Right lung (tissue), 10 donors: ENCODE measurements at places on chromosomes 12 and 14. TPM values are rescaled to one million over a fixed set of nuclear protein-coding genes. Genes with fewer than 3 reads are reported as not detected.

DNA sequence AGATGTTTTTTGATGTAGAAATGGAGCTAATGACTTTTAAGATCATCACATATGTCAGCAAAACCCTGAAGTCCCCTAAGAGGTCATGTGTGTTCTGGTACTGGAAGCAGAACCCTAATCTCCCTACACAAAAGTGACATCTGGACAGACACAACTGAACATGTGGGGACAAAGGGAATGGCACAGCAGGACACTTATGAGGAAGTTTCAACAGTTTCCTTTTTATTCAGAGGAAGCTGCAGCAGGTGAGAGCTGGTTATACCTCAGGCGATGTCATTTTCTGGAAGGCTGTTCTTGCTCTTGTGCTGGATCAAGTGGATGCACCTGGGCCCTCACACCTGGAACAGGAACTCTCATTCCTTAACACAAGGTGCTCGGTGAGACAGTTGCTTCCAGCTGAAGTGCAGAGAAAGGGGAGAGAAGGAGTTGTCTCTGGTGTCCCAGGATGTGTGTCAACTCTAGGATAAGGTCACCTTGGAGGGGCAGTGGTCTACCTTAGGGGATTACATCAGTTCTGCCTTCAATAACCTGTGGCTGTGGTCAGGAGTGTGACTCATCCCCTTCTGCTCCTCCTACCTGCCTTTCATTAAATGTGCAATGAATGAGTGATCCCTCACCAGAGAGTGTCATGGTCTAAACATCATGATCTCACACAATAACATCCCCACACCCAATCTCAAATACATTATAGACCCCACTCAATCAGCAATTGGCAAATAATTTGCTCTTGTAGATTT is 463.4 kb downstream of the TMEM121 start:
- no peak for DNase-seq

DNA sequence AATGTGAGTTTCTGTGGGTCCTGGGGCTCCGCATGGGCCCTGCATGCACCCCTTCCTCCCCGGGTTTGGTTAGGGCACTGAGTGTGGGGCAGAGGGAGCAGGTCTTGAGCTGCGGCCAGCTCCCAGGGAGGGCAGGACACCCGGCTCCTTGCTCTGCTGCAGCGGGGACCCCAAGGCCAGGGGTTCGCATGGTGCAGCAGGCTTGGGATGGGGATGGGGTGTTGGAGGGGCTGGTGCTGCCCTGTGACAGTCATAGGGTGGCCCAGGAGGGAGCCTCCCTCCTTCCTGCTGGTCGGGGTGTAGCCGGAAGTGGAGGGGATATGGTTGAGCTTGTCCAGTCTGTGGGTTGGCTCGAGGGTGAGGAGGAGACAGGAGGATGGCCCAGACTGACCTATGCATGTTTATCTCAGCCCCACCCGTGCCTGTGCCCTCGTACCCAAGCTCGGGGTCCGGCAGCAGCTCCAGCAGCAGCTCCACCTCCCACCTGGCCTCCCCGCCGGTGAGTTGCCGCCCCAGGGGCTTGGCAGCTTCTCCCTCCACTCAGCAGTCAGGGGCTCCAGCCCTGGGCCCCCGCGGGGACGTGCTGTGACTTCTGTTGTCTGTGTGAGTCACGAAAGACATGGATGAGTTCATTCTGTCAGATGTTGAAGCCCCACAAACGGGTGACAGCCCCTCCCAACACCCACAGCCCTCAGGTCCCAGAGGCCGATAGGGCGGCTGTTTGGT is 16.0 kb downstream of the ULK1 start:
- no peak for DNase-seq

DNA sequence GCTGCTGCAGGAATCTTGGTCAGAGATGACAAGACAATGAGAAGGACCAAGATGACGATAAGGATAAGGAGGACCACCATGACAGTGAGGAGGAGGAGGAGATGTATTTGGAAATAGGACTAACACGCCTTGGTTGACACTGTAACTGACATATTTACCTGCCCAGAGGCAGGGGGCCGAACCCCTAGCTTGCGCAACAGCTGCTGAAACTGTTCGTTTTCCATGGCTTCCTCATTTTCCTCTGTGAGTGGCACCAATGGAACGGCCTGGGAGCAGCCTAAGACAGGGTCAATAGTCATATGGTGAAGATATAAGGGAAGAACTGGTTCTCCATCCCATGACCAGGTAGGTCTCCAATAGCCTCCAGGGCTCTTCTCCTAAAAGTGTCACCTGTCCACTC is 28.8 kb downstream of the TIMELESS start:
- DNase-seq = no peak

DNA sequence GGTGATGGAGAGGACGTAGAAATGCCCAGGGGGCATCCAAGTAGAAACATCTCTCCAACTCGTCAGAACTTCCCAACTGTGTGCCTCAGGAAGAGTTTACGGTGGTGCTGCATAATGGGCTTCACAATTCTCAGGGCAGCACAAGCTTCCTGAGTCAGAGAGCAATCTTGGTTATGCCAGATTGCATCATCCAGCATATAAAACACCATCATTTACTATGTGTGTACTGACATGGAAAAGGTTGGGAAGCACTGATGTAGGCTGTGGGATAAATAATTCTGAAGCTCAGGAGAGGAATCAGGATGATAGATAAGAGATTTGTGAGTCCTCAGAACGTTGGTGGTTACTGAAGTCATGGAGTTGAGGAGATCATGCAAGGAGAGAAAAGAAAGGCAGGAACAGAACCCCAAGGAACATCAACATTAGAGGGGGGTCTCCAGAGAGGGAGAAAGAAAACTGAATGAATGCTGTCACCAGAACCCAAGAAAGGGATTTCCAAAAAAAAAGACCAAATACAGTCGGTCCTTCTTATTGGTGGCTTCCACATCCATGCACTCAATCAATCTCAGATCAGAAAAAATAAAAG is 4.7 kb upstream of the NCKAP5L start:
- no peak for DNase-seq

DNA sequence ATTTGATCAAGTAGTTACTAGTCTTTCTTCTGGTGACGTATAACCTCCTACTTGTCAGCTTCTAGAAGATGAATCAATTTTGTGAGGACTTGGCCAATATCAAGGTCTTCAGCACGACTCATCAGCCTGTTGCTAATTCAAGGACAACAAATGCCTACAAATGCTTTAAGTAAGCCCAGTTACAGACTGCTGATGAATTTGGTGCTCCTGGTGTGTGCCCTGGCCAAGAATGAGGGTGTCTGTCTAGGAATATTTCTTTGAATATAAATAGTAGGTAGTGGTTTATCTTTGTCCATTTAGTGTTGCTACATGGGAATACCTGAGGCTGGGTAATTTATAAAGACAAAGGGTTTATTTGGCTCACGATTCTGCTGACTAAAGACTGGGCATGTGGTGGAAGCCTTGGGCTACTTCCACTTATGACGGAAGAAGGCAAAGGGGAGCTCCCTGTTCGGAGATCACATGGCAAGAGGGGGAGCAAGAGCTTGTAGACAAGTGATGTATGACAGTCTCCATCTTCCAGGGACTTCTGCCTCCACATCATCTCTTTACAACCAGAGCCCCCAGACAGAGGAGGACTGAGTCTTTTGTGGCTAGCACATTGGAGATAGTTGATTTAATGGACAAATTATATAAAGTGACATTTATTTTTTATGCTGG is 180.2 kb downstream of the CRADD start:
- no peak for DNase-seq

DNA sequence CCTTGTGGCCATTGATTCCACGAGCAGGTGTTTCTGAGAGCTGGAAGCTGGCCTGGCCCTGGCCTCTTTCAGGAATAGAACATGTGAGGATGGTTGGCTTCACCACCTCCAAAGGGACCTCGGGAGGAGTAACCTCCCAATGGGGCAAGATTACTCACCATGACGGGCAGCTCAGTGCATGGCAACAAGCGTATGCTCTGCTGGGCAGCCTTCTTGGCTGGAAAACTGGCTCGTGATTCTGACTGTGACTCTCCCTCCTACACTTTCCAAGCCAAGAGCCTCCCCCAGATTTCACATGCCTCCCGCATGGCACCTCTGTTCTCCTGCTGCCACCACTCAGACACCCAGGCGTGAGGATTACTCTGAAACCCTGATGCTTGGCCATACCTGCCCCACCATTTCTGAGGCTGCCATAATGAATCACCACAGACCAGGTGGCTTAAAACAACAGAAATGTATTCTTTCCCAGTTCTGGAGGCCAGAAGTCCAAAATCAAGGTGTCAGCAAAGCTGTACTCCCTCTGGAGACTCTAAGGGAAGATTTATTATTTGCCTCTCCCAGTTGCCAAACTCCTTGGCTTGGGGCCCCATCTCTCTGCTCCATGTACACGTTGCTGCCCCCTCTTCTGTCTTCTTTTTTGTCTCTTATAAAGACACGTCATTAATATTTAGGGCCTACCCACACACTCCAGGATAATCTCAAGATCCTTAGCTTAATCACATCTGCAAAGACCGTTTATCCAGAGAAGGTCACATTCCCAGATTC is 215.9 kb downstream of the CHST11 start:
- DNase-seq = no peak

- no peak for DNase-seq
Measured at GRCh38 chr12:31363831-31364230, 37.9 kb upstream of the SINHCAF start.

- no peak for DNase-seq
Measured at GRCh38 chr14:101120641-101121507, 217.4 kb upstream of the RTL1 start.

DNA sequence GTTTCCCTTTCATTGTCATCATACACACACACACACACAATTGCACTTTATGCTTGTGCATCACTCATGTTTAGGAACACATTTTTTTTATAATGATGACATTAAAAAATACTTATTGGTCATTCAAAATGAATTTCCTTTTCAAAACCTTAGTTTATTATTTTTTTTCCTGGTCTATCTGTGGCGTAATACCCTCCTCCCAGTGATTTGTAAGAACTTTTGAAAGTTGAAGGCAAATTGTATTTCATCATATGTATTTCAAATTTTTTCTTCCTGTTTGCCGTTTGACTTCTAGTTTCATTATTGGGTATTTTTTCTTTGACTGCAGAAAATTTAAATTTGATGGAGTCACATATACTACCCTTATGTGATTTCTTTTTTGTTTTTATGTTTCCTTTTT is 2.5 kb upstream of the LRRK2 start:
- no peak for DNase-seq

- no peak for DNase-seq
Measured at GRCh38 chr12:132348176-132348575, 18.8 kb upstream of the GALNT9 start.

DNA sequence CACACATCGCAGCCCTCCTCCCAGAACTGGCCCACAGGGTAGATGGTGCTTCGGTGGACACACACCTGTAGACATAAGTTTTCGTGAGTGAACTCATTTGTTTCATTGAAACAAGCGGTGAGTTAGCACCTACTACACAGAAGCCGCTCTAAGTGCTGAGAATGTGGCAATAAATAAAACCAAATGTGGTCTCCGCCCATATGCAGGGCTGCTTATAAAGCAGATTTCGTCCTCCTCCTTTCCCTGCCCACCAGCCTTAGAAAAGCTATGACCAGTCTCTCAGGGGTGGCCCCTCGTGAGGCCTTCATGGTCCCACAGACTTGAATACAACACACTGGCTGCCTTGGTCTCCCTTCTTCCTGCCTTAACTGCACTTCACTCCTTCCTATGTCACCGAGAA is 31.1 kb upstream of the ANO2 start:
- DNase-seq = no peak

GRCh38 chr12:58920102-58920960 is at the start of gene LRIG3:
TSS of gene LRIG3 (minus strand) at chr12:58920504. CDS start at chr12:58920235, 269 bp downstream.
- peak; percentile 96 for DNase-seq

GRCh38 chr14:80215081-80215480 is 3.8 kb upstream of the DIO2 start:
- no peak for DNase-seq

GRCh38 chr12:13074396-13075117 is 28.9 kb downstream of the GSG1 start:
- no peak for DNase-seq

GRCh38 chr14:87952307-87953094 is 40.5 kb downstream of the GALC start:
- DNase-seq = no peak

DNA sequence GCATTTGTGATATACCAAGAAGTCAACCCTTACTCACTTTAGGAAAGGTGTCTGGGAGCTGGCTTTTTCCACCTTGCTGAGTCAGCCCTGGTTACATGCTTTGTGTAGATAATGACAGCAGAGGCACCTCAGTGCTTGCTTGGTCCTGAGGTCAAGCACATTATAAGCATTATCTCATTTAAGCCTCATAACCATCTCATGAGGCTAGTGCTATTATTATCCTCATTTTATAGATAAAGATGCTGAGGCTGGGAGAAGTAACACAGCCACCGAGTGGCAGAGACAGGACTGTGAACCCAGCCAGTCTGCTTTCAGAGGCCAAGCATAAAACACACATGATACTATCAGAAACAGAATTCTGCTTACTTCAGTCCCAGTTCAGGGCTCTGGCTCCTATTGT is 29.4 kb downstream of the MAX start:
- no peak for DNase-seq

DNA sequence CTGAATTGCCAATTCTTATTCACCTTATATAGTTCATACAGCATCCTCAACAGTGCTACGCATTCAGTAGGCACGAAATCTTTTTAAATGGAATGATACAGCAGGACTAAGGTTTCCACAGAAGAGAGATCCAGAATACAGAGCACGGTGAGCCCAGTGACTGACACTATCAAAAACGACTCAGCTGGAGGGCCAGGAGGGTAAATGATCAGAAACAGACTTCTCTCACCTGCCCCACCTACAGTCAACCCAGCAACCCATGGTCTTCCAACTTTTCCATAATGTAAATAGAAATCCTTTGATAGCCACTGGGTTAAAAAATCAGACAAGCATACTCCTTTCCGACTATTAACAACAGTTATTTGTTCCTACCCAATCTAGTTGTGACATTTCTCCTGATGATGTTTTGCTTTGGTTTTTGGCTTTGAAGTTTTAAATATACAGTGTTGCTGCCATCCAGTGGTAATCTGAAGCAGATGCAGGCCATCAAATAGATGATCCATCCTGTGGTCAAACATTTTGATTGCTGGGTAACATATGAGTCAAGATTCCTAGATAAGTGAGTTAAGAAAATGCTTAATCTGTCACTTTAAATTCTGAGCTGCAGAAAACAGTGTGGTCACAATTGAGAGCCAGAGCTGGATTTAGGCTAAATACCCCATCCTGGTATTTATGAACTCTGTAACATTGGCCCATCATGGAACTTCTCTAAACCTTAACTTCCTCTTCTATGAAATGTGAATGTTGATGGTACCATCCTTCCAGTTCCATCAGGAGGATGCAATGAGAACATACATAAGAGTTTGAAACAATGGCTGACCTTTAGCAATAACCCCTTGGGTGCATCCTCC is 42.0 kb downstream of the GPHB5 start:
- DNase-seq = no peak

DNA sequence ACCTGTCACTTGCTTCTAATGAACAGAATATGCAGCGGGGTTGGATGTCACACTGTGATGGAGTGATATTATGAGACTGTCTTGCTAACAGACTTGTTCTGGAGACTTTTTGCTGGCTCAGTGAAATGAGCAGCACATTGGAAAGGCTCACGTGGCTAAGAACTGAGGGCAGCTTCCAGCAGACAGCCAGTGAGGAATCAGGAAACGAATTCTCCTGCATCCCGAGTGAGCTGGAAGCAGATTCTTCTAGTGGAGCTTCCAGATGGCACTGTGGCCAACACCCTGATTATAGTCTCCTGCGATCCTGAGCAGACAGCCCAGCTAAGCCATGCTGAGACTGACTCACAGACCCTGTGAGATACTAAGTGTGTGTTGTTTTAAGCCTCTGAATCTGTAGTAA is 16.1 kb upstream of the TSPAN9 start:
- no peak for DNase-seq

- DNase-seq = no peak
Measured at GRCh38 chr12:116125956-116126566, 151.4 kb downstream of the MED13L start.

The GYS2 gene
- not detected for polyA plus RNA-seq

The NKX2-1 gene
- polyA plus RNA-seq = 121 TPM

The FSCB gene
- not detected for polyA plus RNA-seq

The GPRC5A gene
- 15.2 TPM for polyA plus RNA-seq
